NCI-H1048 (cell line): ENCODE measurements at places on chromosomes 13 and 19.
A peak's percentile ranks its signal among the peaks of the same experiment; 100 is the strongest.

DNA sequence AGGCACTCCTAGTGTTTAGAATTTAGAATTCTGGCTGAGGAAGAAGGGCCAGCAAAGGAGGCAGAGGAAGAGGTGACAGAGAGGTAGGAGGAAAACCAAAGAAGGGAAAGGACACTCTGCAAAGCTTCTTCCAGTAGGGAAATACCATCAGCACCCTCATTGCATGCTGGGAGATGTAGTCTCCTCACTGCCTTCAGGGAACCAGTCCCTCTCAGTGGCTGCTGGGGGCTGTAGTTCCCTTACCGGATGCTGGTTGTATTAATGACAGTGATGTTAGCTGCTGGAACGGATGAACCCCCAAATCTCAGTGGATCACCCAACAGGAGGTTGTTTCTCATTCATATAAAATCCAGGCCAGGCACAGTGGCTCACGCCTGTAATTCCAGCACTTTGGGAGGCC lies 10.1 kb downstream of the GRIN2D start:
- no peak for DNase-seq

DNA sequence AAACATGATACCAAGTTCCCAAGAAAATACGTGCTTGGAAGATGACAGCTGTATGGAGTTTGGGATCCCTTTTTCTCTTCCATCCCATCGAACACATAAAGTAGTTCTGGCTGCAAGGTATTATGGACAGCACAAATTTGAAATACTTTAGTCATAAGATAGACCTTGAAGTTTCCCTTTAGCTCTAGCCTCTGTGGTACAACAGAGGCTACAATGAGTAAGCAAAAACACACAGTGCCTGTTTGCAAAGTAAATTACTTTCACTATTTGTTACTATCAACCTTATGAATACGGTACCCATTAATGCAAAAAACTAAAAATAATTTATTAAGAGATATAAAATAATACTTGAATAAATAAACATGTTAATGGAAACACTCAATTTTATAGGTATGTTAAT lies 21.0 kb upstream of the LRCH1 start:
- no peak for DNase-seq

DNA sequence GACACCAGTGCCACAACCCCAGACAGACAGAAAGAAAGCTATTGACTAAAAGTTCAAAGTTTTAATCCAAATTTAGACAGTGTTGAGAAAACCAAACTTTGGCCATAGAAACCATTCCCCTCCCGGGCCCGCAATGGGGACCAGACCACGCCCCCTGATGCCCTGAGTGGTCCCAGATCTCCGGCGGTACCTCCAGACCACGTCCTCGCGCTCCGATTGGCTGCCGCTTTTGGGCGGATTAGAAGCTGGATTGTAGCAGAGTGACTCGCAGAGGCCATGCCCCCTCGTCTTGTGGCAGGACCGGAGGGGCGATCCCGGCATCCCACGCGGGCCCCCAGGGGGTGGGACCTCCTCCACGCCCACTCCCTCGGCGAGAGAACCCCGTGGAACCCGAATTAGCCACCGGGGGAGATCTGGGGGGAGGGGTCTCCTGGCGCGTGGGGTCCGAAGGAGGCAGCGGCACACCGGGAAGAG lies 797 bp upstream of the HSD17B14 start:
- peak; percentile 58 for DNase-seq

DNA sequence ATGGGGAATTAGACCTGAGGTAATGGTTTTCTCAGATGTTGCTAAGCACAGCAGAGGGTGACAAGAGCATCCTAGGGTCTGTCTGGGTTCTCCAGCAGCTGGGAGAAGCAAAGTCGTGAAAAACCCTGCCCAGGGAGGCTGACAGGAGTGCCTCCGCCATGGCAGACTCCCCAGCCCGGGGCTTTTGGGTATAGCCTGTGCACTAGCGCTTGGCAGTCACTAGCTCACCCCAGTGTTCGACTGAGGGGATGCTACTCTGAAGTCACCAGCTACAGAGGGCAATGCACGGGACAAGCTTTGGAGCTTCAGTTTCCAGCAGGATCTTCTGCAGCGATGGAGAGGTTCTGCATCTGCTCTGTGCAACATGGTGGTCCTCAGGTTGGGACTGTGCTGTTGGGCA lies 87.5 kb downstream of the ING1 start:
- no peak for DNase-seq

DNA sequence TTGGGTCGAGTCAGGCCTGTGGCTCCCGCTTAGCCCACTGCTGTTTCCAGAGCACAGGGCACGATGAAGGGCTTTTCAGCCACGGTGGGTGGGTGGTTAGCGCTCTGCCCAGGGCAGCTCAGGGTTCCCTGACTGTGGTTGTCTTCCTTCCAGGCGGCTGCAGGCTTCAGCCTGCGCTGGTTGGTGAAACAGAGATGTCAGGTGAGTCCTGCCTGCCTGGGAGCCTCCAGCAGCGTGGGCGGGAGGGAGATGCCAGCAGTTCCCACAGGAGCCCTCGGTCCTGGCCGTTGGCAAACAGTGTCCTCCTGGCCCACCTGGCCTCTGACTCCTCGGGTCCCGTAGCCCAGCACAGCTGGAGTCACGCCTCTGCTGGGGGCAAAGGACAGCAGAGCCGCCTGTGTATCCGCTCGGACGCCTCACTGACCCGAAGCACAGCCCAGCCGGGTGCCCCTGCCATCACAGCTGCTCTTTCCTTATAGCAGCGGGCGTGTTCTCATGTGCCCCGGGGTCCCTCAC lies 9.7 kb downstream of the ADAT3 start:
- DNase-seq = no peak
